ENCODE measurements at places on chromosomes 13 and 19.

DNA sequence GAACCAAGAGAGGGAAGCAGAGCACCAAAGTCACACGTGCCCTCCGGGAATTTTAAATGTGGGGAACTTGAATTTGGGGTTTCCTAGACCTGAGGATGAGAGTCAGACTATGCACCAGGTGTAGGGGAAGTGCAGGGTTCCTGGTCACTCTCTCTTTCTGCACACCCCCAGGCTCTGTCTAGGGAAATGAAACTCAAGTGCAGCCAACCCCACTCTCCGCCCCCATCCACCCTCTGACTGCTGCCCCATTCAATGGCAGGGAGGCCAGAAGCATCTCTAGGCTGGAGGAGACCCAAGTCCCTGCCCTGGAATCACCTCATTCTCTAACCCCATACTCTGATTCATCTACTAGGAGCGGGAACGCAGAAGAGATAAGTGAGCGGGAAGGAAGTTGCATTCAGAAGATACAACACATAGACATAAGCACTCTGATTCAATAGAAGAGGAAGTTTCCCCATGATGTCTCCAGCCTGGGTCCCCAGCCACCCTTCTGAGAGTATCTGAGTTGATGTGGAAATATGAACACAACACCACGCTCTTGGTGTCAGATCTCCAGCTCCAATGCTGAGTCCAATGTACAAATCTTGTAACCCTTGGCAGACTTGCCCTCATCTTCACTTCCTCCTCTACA is 4.7 kb upstream of the SIGLEC14 start:
- no peak for DNase-seq

GRCh38 chr19:39436350-39436716 is 584 bp upstream of the RPS16 start:
- no peak for DNase-seq

DNA sequence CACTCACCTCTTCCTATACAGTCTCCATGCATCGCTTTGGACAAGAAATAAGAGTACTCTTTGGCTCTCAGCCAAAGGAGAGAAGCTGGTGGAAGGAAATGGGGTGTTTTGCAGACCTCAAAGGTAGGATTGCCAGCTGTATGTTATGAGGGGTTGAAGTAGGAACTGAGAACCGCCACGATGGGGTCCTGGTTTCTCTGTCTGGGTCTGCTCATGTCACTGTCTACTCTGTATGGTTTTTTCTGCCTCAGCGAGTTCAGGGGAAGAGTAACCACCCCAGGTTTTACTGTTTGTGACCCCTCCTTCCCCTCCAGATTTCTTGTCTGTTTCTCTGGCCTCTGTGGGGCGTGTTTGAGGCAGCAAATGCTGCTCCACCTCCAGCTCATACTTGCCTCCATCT is 4.1 kb downstream of the ZNF805 start:
- no peak for DNase-seq

DNA sequence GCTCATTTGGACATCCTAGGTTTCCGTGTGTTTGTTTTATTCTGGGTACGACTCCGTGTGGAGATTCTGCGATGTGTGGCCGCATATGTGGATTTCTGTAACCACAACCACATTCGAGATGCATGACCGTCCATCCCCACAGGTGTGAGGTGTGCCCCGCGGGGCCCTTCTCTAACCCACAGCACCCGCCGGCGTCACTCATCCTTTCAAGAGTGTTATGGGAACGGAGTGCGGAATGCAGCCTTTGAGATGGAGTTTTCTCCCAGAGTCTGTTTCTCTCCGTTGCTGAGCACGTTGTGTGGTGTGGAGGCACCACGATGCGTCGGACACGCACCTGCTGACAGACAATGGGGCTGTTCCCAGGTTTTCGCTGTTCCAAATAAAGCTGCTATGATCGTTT is 40.0 kb downstream of the C13orf46 start:
- no peak for DNase-seq

DNA sequence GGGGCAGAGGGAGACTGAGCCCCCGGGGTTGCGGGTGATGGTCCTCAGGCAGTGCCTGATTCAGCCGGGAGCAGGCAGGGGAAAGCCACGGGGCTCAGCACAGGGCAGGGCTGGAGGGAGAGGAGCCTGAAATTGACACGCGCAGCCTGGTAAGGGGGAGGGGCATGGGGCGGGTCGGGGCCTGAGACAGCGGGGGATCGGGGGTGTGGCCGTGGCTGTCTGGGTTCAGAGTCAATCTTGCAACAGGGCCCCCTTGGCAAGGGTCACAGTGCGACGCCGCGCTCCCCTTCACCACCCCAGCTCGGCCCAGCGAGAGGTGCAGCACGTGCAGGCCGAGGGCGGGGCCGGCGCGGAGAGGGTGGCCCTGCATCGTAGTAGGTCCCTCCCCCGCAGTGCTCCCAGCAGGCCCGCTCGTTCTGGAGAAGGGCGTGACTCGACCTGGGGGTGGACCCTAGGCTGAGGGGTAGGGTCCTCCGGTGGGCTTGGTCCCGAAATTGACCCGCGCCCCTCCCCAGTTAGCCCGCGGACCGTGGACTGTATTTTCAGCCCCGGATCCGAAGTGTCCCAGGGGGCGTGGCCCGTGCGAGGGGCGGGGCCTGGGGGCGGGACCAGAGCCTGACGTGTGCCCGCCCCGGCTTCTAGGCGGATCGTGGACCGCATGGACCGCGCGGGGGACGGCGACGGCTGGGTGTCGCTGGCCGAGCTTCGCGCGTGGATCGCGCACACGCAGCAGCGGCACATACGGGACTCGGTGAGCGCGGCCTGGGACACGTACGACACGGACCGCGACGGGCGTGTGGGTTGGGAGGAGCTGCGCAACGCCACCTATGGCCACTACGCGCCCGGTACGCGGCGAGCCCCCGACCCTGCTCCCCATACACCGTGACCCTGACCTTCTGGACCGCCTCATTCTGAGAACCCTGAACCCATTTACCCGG is 6.0 kb downstream of the RCN3 start:
- DNase-seq = peak; percentile 99

DNA sequence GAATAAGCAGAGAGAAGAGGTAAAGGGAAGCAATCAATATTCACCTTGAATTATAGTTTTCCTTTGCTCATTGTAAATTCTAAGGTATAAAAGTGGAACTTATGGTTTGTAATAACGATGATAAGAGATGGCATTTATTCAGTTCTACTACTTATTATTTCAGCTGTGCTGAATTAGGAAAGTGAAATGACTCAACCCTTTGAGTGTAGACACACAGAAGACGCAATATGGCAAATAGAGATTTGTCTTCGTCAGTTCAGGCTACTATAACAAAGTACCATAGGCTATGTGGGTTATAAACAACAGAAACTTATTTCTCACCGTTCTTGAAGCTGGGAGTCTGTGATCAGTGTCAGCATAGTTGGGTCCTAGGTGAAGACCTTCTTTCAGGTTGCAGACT is 713.0 kb upstream of the PCDH9 start:
- no peak for DNase-seq

GRCh38 chr13:98471934-98472333 is 105.0 kb downstream of the STK24 start:
- DNase-seq = no peak

DNA sequence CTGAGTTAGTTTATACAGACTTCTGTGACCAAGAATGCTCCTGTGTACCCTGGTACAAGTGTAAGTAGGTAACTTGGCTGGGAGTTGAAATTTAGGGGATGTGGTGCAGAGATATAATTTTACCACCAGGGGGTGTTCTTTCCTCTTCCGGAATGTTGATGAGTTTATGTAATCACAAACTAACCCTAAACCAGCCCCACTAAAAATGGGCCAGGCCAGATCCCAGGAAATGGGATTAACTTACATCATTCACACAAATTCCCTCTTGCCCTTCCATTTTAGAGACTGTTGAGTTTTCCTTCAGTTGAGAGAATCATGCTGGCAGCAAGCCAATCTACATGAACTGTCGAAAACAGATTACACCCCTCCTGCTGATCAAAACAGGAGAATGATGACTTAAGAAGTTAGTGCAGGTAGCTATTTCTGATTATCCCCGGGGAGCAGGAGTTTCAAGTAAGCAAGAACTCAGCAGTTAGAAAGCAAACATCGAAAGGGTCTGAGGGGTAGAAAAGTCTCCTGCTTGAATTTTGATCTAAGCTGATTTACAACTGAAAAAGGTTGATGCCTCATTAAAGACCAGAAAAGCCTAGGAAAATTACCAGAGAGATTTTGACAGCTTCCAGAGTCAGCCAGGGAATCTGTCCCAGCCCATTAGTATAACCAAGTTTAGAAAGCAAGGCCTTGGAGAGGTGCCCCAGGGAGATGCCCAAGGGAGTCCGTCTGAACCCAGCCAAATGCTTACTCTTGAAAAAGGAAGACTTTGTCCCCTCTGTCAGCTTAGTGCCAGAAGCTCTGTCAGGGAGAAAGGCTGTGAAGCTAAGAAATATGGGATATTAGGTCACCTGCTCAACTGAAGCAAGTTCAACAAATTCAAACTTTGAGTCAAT is 32.3 kb upstream of the MED4 start:
- DNase-seq = peak; percentile 70

GRCh38 chr13:99741960-99742359 is 229.6 kb downstream of the ZIC5 start:
- DNase-seq = no peak
